ENCODE measurements at places on chromosomes 3 and 15. TPM values are rescaled to one million over a fixed set of nuclear protein-coding genes. Genes with fewer than 3 reads are reported as not detected.

MITF gene
- total RNA-seq, result 10.8 TPM

OXTR gene
- total RNA-seq, result 2.7 TPM

IGF2BP2 gene
- 97.8 TPM for total RNA-seq

CCR3 gene
- not detected for total RNA-seq

RLBP1 gene
- total RNA-seq, result not detected

AP3B2 gene
- 0.95 TPM for total RNA-seq

ARL6 gene
- total RNA-seq, result 8.8 TPM

CHRM5 gene
- total RNA-seq, result not detected

DAZL gene
- total RNA-seq, result not detected

CSPG4 gene
- total RNA-seq, result 17.5 TPM

GOLGA6L10 gene
- 3.5 TPM for total RNA-seq

NOP10 gene
- 306 TPM for total RNA-seq

WNT5A gene
- total RNA-seq, result 0.54 TPM

P2RY14 gene
- total RNA-seq, result not detected

SIDT1 gene
- not detected for total RNA-seq

RBMS3 gene
- 1.1 TPM for total RNA-seq

CPLX3 gene
- total RNA-seq, result not detected

POLR2H gene
- 156 TPM for total RNA-seq

IL20RB gene
- total RNA-seq, result 1.7 TPM

SLC27A2 gene
- 0.18 TPM for total RNA-seq

ADAMTS17 gene
- total RNA-seq, result 1.6 TPM

CMTM8 gene
- total RNA-seq, result 9.8 TPM

IL17RE gene
- 1.1 TPM for total RNA-seq

SLC2A2 gene
- total RNA-seq, result 0.13 TPM

TMEM266 gene
- 0.21 TPM for total RNA-seq

NME9 gene
- not detected for total RNA-seq

RMDN3 gene
- 33.2 TPM for total RNA-seq

RAB27A gene
- 8.0 TPM for total RNA-seq

SEMA3F gene
- 69.6 TPM for total RNA-seq

GADL1 gene
- total RNA-seq, result not detected

OR5K2 gene
- total RNA-seq, result not detected

OCA2 gene
- total RNA-seq, result 0.13 TPM

DPH3 gene
- 16.5 TPM for total RNA-seq

MYO1E gene
- 161 TPM for total RNA-seq

SCAANT1 gene
- not detected for total RNA-seq

PLS1 gene
- total RNA-seq, result 36.1 TPM

ADPRH gene
- total RNA-seq, result 7.8 TPM

AGTR1 gene
- total RNA-seq, result 0.28 TPM

WWTR1 gene
- 298 TPM for total RNA-seq

TICRR gene
- 20.5 TPM for total RNA-seq

FBXW12 gene
- not detected for total RNA-seq

TNNC1 gene
- total RNA-seq, result 5.2 TPM

C3orf20 gene
- not detected for total RNA-seq

COL6A5 gene
- total RNA-seq, result not detected

TIPIN gene
- total RNA-seq, result 19.7 TPM

EIF4E3 gene
- total RNA-seq, result 0.39 TPM

ATP13A5 gene
- total RNA-seq, result not detected

FBXL22 gene
- total RNA-seq, result 0.54 TPM

TMCO5A gene
- total RNA-seq, result not detected

MEX3B gene
- 8.5 TPM for total RNA-seq

SLTM gene
- total RNA-seq, result 75.7 TPM

CLDN18 gene
- 0.08 TPM for total RNA-seq

TRPM1 gene
- total RNA-seq, result not detected

Data from Panc1 (cell line).